ENCODE measurements at places on chromosomes 1 and 21.

- DNase-seq, result no peak
Measured at GRCh38 chr1:228303596-228303995, 95.8 kb downstream of the OBSCN start.

GRCh38 chr1:202124142-202124541 is 1.4 kb downstream of the GPR37L1 start:
- DNase-seq, result no peak

DNA sequence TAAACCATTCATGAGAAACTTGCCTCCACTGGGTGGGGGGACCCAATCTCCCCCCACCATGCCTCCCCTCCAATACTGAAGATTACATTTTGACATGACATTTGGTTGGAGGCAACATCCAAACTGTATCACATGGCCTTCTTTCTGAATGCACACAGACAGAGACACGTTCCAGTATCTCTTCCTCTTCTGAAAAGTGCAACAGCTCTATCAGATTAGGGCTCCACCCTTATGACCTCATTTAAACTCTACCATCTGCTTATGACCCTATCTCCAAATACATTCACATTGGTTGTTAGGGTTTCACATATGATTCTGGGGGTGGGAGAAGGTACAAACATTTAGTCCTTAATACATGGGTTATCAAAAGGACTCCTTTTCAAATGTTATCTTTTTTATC is 481.8 kb upstream of the NFIA start:
- no peak for DNase-seq

DNA sequence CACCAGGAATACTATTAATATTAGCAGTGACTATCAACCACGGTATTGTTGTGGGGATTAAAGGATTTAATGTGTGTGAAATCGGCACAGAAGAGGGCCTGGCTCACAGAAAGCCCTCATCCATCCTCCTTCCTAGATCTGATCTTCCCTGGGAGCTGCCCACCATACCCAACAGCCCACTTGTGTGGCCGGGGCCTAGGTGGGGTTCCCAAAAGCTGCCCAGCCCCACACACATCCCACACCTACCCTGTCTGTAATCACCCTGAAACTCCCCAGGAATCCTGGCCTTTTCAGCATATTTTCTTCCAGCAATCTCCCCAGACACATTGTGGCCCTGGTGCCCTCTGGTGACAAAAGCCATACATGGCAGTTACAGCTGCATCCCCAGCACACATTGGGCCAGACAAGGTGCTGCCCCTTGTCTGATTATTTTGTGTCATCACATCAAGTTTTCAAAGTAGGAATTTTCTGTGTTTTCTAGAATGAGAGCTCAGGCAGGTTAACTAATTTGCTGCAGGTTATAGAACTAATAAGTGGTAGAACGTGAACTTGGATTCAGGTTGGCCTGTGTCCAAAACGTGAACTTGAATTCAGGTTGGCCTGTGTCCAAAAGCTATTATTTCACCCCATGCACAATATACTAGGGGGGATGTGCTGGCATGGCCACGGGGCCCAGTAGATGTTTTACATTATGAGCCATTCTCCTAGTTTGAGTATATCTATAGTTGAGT is 5.3 kb upstream of the SLC6A9 start:
- no peak for DNase-seq

GRCh38 chr1:58257003-58257402 is 289.5 kb downstream of the OMA1 start:
- no peak for DNase-seq

- DNase-seq, result peak; percentile 72
Measured at GRCh38 chr1:30195424-30196134, 527.8 kb downstream of the MATN1 start.

DNA sequence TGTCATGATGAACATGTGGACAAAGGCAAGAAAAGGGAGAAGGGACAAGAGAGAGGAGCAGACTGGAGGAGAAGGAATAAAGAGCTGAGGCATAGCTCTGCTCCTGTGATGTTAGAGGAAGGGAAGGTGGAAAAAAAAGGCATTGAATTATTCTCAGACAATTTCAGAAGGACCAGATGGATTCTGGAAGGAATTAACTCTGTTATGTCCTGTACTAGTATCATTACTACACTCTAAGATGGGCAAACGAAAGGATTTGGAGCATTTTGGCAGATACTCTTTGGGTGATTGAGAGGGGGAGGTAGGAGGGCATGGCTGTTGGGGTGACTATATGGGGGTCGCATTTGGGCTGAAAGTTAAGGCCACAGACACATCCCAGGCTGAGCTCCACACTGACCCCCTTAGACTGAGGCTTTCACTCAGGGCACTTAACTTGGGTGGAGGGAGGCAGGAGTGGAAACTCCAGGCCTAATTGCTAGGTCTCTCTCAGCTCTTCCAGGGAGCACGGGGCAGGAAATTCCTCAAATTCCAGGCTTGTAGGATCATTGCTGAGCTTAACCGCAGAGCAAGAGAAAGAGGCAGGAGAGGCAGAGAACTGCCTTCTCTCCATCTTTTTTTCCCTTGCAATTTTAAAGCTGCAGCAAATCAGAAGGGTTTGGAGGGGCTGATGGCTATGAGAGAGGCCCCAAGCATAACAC is 25.9 kb downstream of the KIRREL1 start:
- DNase-seq, result no peak

GRCh38 chr1:8862528-8862927 is 16.0 kb downstream of the ENO1 start:
- DNase-seq, result no peak

DNA sequence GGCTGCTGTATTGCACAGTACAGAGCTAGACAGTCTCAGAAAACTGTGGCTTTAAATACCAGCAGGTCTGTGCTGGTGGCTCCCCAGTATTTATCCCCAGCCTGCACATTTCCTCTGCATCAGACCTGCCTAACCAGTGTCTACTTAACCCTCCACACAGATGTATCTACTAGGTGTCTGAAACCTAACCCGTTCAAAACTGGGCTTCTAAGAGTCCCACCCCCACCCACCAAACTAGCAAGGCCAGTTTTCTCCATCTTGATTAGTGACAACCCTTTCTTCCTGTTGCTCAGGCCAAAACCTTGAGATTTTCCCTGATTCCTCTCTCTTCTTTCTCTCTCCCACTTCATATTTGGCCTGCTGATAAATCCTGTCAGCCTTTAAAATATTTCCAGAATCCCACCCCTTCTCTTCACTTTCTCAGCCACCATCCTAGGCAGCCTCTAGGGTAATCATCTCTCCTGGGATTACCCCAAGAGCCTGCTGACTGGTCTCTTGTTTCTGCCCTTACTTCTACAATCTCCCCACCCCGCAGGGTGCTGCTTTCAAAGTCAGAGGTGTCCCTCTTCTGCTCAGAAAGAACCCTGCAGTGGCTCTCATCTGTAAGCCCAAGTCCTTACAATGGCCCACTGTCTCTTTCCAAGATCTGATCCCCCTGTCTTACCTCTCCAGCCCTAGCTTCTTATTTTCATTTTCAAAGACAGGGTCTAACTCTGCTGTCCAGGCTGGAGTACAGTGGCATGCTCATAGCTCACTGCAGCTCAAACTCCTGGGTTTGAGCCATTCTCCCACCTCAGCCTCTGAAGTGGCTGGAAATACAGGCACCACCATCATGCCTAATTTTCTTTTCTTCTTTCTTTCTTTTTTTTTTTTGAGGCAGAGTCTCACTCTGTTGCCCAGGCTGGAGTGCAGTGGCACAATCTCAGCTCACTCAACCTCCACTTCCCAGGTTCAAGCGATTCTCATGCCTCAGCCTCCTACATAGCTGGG is 45.2 kb downstream of the H3-3A start:
- no peak for DNase-seq

DNA sequence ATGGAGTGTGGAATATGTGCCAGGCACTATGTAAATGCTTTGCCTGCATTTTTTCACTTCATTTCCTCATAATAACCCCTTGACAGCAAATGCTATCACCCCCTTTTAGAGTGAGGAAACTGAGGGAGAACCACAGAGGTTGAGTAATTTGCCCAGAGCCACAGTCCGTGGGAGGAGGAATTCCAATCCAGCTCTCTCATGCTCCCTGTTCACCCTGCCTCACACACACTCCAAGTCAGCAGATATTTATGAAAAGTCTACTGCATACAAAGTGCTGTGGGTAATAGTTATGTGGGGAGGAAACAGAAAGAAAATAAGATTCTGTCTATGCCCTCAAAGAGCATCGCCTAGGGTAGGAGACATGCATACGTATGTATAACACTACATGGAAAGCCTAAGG is 30.9 kb upstream of the RBM15 start:
- DNase-seq, result no peak

DNA sequence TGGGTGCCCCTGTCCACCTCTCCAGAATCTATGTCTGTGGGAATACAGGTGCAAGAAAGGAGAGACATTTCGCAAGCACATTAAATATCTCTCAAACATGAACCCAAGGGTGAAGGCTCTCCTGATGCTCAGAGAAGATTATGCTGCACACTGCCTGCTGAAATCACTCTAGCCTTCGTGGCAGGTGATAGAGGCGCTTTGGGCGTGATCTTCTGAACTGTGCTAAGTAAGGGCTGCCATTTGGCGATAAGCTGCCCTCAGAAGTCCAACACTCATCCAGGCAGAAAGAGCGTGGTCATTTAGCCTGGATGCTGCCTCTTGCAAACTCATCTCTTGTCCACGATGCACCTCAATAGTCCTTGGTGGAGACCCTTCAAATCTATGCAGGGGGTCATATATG is 241.9 kb downstream of the KAZN start:
- DNase-seq, result no peak

DNA sequence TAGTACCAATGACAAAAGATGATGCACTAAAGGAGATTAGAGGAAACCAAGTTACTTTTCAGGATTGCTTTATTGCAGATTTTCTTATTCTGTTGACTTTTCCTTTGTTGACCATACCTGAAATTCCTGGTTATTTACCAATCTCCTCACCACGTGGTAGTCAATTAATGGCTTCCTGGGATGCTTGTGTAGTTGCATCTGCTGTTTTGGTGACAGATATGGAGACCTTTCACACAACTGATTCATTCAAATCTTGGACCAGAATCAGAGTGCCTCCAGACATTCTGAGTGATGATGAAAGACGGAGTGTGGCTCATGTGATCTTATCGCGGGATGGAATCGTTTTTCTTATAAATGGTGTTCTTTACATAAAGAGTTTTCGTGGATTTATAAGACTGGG is 91.3 kb downstream of the CATSPERE start:
- no peak for DNase-seq

DNA sequence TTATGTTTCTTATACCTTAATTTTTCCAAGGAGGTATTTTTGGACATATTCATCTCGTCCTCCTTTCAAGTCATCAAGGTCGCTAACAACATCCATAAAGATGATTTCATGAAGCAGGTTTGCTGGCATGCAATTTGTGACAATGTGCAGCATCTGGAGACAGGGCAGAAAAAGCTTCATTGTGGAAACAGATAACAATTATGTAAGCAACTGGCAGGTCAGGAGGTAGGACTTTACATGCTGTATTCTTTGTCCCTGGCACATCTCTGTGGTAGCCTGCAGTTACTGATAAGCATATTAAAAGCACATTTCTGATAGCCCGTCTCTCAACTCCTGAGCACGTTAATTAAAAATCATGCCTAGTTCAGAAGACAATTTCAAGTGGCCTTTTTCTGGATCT is 156.8 kb downstream of the LEPR start:
- no peak for DNase-seq

DNA sequence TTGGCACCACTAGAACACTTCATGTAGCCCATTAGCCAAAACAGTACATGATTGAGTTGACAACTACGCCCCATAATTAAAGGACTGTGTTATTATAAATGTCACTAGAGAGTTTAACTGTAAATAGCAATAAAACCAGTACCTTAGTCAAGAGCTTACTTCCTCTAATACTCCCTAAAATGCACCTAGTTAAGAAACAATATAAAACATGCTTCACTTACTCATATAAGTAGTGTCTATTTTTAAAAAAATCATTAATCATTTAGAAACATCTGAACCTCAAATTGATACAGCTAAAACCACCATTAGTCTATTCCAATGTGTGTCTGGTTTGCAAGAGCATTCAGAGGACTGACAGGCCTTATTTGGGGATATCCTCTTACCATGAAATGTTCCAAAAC is 25.3 kb downstream of the PTP4A2 start:
- DNase-seq, result no peak

GRCh38 chr1:13808729-13809131 is 108.7 kb downstream of the PRDM2 start:
- DNase-seq, result no peak

DNA sequence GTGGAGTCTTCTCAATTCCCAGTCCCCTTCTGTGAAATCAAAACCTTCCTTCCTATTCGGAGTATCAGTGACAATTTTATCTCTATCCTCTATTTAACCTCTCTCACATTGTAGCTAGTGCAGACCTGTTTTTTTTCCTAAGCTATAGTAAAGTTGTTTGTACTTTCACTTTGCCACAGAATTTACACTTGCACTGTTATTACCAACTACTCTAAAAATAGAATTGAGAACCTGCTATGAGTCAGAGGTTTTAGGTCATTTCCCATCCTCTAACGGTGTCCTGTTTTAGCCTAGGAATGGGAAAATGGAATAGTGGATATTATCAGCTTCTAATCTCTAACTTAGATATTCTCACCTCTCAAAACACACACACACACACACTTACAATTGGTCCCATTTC is 862.7 kb downstream of the NCAM2 start:
- DNase-seq, result no peak

GRCh38 chr1:19081218-19081893 is 124.9 kb upstream of the IFFO2 start:
- DNase-seq, result no peak

DNA sequence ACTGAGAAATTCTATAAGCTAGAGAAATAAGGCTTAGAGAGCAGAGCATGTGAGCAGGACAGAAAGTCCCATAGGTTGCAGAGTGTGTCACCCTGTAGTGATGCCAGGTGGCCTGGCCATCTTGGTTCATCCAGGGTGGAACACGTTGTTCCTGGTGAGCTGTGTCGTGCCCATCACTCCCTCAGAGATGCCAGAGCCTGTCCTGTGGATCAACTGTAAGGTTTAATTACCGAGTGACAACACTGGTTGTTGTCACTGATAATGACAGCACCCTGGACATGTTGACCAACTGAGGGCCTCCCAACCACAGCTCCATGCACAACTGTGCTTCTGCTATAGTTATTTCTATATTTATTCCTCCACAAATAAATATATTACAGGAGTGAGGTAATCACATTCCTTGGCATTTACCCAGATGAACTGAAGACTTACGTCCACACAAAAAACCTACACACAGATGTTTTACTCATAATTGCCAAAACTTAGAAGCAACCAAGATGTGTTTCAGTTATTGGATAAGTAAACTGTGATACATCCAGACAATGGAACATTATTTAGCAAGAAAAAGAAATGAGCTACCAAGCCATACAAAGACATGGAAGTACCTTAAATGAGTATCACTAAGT is 6.2 kb downstream of the C1orf198 start:
- no peak for DNase-seq

DNA sequence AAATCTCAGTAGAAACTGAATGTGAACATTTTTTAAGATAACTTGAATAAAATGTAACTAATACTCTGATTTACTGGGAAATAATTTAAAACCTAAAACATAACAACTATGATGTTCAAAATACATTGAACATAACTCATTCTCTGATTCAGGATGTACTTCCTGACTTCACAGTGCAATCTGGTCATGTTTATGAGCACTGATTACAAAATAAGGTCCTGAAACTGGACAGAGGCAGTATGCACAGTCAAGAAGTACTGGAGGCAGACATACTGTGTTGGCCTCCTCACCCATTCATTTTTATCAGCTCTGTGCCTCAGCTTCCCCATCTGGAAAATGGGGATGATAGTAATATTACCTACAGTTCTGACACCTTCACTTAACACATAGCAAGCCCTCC is 651.3 kb downstream of the PTPRC start:
- DNase-seq, result no peak
